RWPE2 (cell line): ENCODE measurements at places on chromosomes 5 and 9.
A peak's percentile ranks its signal among the peaks of the same experiment; 100 is the strongest.

- H3K4me3 ChIP-seq = no peak overlapping the region
- DNase-seq = no peak
- no peak overlapping the region for H3K27ac ChIP-seq
- no peaks in the 10 kb centered on the region for H3K27me3 ChIP-seq
- no peaks in the 10 kb centered on the region for H3K36me3 ChIP-seq
- H3K4me1 ChIP-seq = no peaks in the 10 kb centered on the region
Measured at GRCh38 chr5:35009657-35010056, 38.1 kb downstream of the AGXT2 start.

GRCh38 chr9:17322882-17323864 is 188.3 kb downstream of the CNTLN start:
- H3K4me1 ChIP-seq = peaks cover 4% of the 10 kb centered on the region
- H3K27me3 ChIP-seq = no peaks in the 10 kb centered on the region
- no peaks in the 10 kb centered on the region for H3K36me3 ChIP-seq
- no peak for DNase-seq
- no peak overlapping the region for H3K27ac ChIP-seq

- no peak overlapping the region for H3K4me3 ChIP-seq
- no peaks in the 10 kb centered on the region for H3K36me3 ChIP-seq
- no peaks in the 10 kb centered on the region for H3K4me1 ChIP-seq
- no peak overlapping the region for H3K27ac ChIP-seq
- no peaks in the 10 kb centered on the region for H3K27me3 ChIP-seq
Measured at GRCh38 chr9:2904242-2904930, 60.5 kb upstream of the PUM3 start.

DNA sequence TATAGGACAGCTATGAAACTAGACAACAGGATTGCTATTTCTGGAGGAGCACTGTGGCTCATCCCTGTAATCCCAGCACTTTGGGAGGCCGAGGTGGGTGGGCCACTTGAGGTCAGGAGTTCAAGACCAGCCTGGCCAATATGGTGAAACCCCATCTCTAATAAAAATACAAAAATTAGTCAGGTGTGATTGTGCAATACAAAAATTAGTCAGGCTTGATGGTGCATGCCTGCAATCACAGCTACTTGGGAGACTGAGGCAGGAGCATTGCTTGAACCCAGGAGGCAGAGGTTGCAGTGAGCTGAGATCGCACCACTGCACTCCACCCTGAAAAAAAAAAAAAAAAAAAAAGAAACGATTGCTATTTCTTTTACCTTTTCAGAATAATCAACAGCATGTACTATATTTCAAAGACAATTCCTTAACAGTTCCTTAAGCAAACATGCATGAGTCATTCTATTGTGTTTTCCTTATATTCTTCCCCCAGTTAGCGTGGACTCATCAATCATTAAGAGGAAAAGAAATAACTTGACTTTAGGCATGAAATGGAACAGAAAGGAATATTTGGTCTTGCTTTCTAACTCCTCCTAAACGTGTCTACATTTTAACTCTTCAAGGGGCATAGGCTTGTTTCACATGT is 162.6 kb downstream of the TAF11L14 start:
- no peak overlapping the region for H3K27ac ChIP-seq
- H3K4me1 ChIP-seq = peaks cover 16% of the 10 kb centered on the region
- H3K36me3 ChIP-seq = no peaks in the 10 kb centered on the region
- no peaks in the 10 kb centered on the region for H3K27me3 ChIP-seq

DNA sequence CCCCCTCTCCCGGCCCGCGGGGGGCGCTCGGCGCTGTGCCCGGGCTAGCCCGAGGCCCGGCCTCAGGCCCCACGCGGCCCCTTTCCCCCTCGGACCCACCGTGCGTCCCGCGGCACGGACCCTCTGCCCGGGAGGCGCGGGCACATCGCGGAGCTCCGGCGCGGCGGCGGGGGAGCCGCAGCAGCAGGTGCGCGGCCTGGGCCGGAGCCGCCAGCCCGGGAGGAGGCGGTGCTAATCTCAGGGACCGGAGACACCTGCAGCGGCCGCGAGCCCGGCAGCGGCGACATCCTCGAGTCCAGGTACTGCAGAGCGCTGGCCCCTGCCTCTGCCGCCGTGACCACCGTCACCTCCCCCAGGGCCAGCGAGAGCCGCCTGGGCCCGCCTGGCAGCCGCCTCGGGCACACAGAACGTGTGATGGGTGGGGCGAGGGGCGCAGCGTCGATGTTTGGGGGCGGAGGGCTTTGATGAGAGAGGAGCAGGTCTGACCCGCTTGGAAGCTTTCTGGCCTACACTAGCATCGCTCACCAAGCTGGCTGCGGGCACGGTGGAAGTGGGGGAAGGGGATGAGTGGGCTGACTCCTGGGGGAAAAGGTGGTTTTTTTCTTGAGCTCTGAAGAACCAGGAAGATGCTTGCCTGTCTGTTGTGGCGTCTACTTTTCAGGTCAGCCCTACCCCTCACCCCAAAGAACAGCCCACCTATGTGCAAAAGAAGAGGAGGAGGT is 524 bp downstream of the CYFIP2 start:
- H3K27me3 ChIP-seq = peaks cover 38% of the 10 kb centered on the region
- DNase-seq = no peak
- H3K27ac ChIP-seq = no peak overlapping the region
- H3K36me3 ChIP-seq = no peaks in the 10 kb centered on the region

- no peak overlapping the region for H3K27ac ChIP-seq
- H3K36me3 ChIP-seq = no peaks in the 10 kb centered on the region
- no peaks in the 10 kb centered on the region for H3K4me1 ChIP-seq
- no peaks in the 10 kb centered on the region for H3K27me3 ChIP-seq
- H3K4me3 ChIP-seq = no peak overlapping the region
Measured at GRCh38 chr9:22483528-22484070, 37.0 kb downstream of the DMRTA1 start.

- no peaks in the 10 kb centered on the region for H3K36me3 ChIP-seq
- no peak overlapping the region for H3K27ac ChIP-seq
- no peaks in the 10 kb centered on the region for H3K4me1 ChIP-seq
- H3K27me3 ChIP-seq = no peaks in the 10 kb centered on the region
Measured at GRCh38 chr5:76341651-76342334, 61.3 kb upstream of the IQGAP2 start.

GRCh38 chr5:152551061-152551460 is 146.0 kb upstream of the NMUR2 start:
- H3K27ac ChIP-seq = no peak overlapping the region
- H3K4me1 ChIP-seq = peaks cover 7% of the 10 kb centered on the region
- H3K4me3 ChIP-seq = no peak overlapping the region
- DNase-seq = no peak

GRCh38 chr9:29176231-29176630 is 1603.0 kb upstream of the C9orf72 start:
- no peaks in the 10 kb centered on the region for H3K36me3 ChIP-seq
- H3K4me1 ChIP-seq = no peaks in the 10 kb centered on the region
- no peak for DNase-seq

- no peak overlapping the region for H3K27ac ChIP-seq
- H3K4me3 ChIP-seq = no peak overlapping the region
- H3K27me3 ChIP-seq = no peaks in the 10 kb centered on the region
- H3K36me3 ChIP-seq = no peaks in the 10 kb centered on the region
- no peaks in the 10 kb centered on the region for H3K4me1 ChIP-seq
- DNase-seq = no peak
Measured at GRCh38 chr5:157172403-157172802, 6.3 kb upstream of the GARIN3 start.

- no peak overlapping the region for H3K4me3 ChIP-seq
- H3K27me3 ChIP-seq = no peaks in the 10 kb centered on the region
- H3K36me3 ChIP-seq = no peaks in the 10 kb centered on the region
- DNase-seq = peak; percentile 12
Measured at GRCh38 chr9:38358390-38359296, 33.9 kb upstream of the ALDH1B1 start.

DNA sequence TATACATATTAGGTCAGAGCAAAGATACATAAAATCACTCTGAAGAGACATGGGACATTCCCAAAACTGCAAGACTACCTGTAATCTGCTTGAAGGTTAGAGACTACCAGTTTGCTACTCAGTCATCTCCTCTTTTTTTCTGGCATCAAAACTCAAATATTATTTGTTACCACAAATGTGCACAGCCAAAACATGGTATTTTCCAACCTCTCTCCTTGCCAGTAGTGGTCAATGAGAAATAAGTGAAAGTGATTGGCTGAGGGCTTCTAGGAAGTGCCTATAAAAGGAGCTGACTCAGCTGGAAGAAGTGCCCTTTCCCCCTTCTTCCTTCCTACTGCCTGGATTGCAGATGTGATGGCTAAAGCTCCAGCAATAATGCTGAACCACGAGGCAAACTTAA is 13.8 kb downstream of the GZMK start:
- H3K27ac ChIP-seq = no peak overlapping the region
- DNase-seq = no peak
- no peak overlapping the region for H3K4me3 ChIP-seq
- H3K4me1 ChIP-seq = no peaks in the 10 kb centered on the region

DNA sequence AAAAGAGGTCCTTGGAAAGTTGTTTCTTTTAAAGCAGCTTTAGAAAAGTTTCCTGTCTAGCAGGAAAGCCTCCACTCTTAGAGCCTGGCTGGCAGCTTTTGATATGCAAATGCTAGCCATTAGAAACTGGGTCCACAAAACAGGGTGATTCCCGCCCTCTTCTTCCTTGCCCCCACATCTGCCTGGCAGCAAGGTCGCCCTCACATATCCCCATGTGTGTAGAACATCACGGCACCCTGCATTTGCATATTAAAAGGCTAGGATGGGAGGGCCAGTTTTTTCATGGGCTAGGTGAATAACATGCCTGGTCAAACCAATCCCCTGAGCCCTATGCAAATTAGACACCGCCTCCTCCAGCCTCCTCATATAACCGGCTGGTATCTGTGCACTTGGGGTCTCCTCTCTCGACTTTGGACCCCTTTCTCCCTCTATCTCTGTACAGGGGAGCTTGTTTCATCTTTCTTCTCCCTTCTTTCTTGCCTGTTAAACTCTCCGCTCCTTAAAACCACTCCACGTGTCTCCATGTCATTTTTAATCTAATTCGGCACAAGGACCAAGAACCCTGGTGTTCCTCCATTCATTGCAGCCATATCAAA is 426.8 kb upstream of the CTNND2 start:
- no peaks in the 10 kb centered on the region for H3K36me3 ChIP-seq
- H3K27me3 ChIP-seq = no peaks in the 10 kb centered on the region
- H3K4me1 ChIP-seq = no peaks in the 10 kb centered on the region
- no peak overlapping the region for H3K4me3 ChIP-seq

GRCh38 chr5:130908186-130908585 is 256.9 kb downstream of the HINT1 start:
- no peaks in the 10 kb centered on the region for H3K36me3 ChIP-seq
- H3K27me3 ChIP-seq = peaks cover 15% of the 10 kb centered on the region
- DNase-seq = no peak
- H3K4me3 ChIP-seq = no peak overlapping the region
- H3K4me1 ChIP-seq = no peaks in the 10 kb centered on the region
